Lung (tissue), 17 donors: ENCODE measurements at places on chromosomes 1 and 21. TPM values are rescaled to one million over a fixed set of nuclear protein-coding genes. Genes with fewer than 3 reads are reported as not detected.

GRCh38 chr1:212062832-212063438 is 27.4 kb downstream of the DTL start:
- no peaks in the 10 kb centered on the region for H3K27me3 ChIP-seq
- H3K4me1 ChIP-seq: no peaks in the 10 kb centered on the region
- no peaks in the 10 kb centered on the region for H3K36me3 ChIP-seq
- H3K4me3 ChIP-seq: no peak overlapping the region

DNA sequence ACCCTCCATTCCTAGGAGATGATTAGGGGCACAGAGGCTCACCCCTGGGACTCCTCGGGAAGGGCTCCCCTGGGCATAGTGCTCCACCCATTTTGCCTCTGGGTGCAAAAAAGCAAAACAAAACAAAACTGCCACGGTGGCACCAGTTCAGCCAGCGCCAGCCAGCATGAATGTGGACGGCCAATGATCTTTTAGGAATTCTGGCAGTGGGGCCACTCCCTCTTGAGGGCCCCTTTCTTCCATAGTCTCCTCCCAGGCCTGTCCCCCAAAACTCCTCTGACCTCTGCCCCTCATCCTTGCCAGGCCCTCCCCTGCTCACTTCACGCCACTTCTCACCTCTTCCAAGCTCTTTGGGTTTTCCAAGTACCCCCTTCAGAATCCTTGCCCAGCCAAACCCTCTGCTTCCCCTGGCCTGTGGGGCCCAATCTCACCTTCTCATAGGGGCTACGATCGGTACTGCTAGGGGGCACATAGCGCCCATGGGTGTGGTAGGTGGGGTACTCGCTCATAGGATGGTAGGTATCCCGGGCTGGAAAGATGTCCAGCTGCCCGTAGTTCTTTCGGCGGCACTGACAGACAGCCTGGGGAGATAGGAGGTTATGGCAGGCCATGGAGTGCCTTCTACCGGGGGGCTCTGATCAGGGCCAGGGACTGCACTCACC is 13.3 kb downstream of the TRIM46 start:
- H3K4me3 ChIP-seq: peak overlapping the region; percentile 12
- no peaks in the 10 kb centered on the region for H3K36me3 ChIP-seq
- H3K27me3 ChIP-seq: no peaks in the 10 kb centered on the region
- no peaks in the 10 kb centered on the region for H3K4me1 ChIP-seq
- peak overlapping the region; percentile 83 for H3K27ac ChIP-seq
- DNase-seq: no peak

DNA sequence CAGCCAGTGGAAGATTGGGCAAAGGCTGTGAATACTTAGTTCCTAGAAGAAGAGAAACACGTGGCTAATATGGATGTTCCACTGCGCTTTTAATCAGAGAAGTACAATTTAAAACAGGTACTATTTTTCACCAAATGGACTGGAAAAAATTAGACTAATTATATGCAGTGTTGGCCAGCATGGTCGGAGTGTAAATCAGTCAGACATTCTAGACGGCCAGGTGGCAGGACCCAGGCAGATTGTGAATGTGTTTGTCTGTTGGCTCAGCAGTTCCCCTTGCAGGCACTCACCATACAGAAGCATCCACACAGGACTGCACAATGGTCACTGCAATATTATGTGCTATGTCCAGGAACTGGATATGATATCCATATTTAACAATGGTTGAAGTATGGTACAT is 23.9 kb upstream of the SLC25A34 start:
- H3K4me1 ChIP-seq: peaks cover 3% of the 10 kb centered on the region
- no peak overlapping the region for H3K4me3 ChIP-seq
- no peak overlapping the region for H3K27ac ChIP-seq

DNA sequence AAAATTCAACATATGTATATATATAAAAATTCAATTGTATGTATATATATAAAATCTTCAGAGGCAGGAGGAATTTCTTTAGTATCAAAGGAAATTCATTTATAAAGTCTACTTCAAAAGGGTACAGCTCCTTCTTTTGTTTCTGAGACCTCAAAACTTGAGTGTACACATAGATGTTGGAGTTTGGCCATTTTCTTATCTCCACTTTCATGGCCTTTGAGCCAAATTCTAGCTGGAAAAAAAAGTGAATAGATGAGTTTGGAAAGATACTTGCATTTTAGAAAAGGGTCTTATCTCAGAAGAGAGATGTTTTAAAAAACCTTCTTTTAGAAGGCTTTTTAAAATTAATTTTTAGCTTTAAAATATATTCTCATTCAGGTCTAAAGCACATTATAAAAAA is 103.2 kb downstream of the ATF6 start:
- no peak overlapping the region for H3K4me3 ChIP-seq
- no peaks in the 10 kb centered on the region for H3K27me3 ChIP-seq
- no peak for DNase-seq
- H3K27ac ChIP-seq: no peak overlapping the region

The C1orf87 gene
- total RNA-seq: 10.4 TPM

The PCP4 gene
- total RNA-seq: not detected

- DNase-seq: peak; percentile 81
- H3K4me3 ChIP-seq: peak overlapping the region; percentile 79
- peak overlapping the region; percentile 95 for H3K27ac ChIP-seq
Observed at GRCh38 chr1:97920276-97920831, 480 bp downstream of the DPYD start.

DNA sequence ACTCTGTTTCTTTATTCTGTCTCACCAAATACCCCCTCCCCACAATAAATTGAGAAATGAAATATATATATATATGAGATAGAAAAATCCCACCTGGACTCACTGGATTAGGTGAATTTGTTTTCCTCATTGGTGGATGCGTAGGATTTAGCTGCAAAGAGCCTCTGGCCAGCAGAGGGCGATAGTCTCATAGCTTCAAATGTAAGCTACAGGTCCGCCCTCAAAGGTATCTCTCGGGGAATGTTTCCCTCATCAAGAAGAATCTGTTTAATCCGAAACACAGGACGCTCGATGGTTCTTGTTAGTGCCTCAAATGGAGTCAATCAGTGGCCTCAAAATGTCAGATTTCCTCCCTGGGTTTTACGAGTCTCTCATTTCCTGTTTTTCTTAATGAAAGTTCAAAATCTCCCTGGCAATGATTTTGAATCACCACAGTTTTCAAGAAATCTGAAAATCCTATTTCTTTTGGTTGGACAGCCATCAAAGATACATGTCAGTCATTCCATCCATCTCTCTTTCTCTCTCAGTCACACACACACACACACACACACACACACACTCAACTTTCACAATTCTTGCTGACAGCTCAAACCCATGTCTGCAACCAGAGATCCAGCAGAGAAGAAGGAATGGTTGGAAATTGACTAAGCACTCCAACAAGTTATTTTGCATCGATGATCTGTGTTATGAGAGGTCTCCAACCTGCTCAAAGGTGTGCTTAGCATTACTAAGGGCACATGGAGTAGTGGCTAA is 13.9 kb upstream of the CAMK1G start:
- DNase-seq: peak; percentile 82
- no peak overlapping the region for H3K4me3 ChIP-seq
- H3K27me3 ChIP-seq: peaks cover 2% of the 10 kb centered on the region
- no peaks in the 10 kb centered on the region for H3K36me3 ChIP-seq
- H3K27ac ChIP-seq: no peak overlapping the region

The TMEM125 gene
- total RNA-seq: 228 TPM

DNA sequence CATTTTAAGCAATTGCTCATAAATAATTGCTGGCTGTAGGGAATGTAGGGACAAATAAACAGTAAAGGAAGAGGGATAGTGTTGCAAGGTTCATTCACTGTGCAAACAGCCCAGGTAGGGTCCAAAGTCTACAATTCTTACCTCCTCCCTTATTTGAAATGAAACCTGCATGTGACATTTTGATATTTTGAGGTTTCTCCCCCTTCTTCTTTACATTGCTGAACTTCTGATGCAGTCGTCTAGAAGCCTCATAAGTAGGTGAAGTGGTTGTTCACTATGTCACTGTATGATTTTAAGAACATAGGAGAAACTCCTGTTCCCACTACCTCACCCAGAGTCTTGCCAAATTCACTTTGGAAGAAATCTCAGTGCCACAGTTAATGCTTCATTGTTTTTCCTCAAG is 16.1 kb downstream of the F5 start:
- no peaks in the 10 kb centered on the region for H3K36me3 ChIP-seq
- H3K4me3 ChIP-seq: no peak overlapping the region
- DNase-seq: no peak
- H3K27ac ChIP-seq: no peak overlapping the region

DNA sequence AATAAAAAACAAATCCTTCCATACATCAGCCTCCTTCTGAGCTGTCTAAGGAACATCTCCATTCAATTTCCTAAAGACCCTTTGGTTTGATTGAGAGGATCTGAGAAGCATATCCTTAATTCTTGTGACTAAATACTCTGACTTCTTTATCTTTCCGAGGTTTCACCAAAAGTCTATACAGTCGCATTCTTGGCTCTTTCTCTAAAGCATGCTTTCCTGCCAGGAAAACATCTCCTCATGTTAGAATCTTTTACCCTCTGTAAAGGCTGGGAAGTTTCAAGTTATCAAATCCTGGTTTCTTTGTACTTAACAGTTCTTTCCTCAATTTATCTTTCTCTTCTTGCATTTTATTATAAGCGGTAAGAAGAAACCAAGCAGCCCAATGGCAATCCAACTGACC is 630.4 kb downstream of the PTPRC start:
- no peak overlapping the region for H3K27ac ChIP-seq
- no peaks in the 10 kb centered on the region for H3K4me1 ChIP-seq
- H3K36me3 ChIP-seq: no peaks in the 10 kb centered on the region
- no peak overlapping the region for H3K4me3 ChIP-seq
- no peaks in the 10 kb centered on the region for H3K27me3 ChIP-seq

GRCh38 chr1:65765631-65766030 is 27.1 kb upstream of the PDE4B start:
- no peak for DNase-seq
- H3K27me3 ChIP-seq: no peaks in the 10 kb centered on the region
- no peak overlapping the region for H3K27ac ChIP-seq

GRCh38 chr1:157153746-157154145 is 15.6 kb upstream of the ETV3 start:
- H3K27ac ChIP-seq: no peak overlapping the region
- H3K36me3 ChIP-seq: no peaks in the 10 kb centered on the region
- H3K27me3 ChIP-seq: no peaks in the 10 kb centered on the region
- peaks cover 5% of the 10 kb centered on the region for H3K4me1 ChIP-seq

The TMPRSS2 gene
- 94.5 TPM for total RNA-seq
